ENCODE measurements at places on chromosomes 1 and 21. TPM values are rescaled to one million over a fixed set of nuclear protein-coding genes. Genes with fewer than 3 reads are reported as not detected.

- H3K27ac ChIP-seq, result no peak overlapping the region
- no peak for DNase-seq
- no peaks in the 10 kb centered on the region for H3K36me3 ChIP-seq
Observed at GRCh38 chr1:32338637-32339145, 2.7 kb upstream of the MARCKSL1 start.

- no peaks in the 10 kb centered on the region for H3K27me3 ChIP-seq
- H3K36me3 ChIP-seq, result peaks cover 23% of the 10 kb centered on the region
- no peak overlapping the region for H3K4me3 ChIP-seq
- no peaks in the 10 kb centered on the region for H3K4me1 ChIP-seq
Observed at GRCh38 chr1:212622906-212623305, 14.3 kb downstream of the ATF3 start.

DNA sequence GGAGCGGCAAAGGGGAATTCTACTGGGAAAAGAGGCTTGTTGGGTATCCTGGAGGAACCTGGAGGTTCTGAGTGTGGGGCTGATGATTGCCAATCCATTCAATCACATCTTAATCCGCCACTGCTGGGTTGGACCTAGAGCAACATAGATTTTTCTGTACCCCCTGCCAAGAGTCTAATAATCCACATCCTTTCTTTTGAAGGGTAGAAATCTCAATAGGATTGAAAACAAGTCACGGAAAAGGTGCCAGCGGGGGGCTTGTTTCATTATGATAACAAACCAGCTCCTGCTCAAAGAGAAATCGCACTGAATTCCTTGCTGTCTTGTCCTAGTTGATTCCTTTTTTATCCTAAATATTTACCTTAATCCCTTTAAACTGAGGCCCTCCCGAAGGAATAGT, 528.5 kb downstream of the ADGRL2 start:
- H3K36me3 ChIP-seq, result no peaks in the 10 kb centered on the region
- no peaks in the 10 kb centered on the region for H3K4me1 ChIP-seq
- no peak overlapping the region for H3K27ac ChIP-seq

GRCh38 chr1:207363871-207364270, 42.4 kb downstream of the CD55 start:
- H3K36me3 ChIP-seq, result no peaks in the 10 kb centered on the region
- no peak for DNase-seq
- H3K4me3 ChIP-seq, result no peak overlapping the region
- H3K4me1 ChIP-seq, result no peaks in the 10 kb centered on the region
- H3K27me3 ChIP-seq, result no peaks in the 10 kb centered on the region

Gene CCDC181
- 0.54 TPM for total RNA-seq

GRCh38 chr1:3396411-3396810, 58.1 kb upstream of the ARHGEF16 start:
- H3K27ac ChIP-seq, result peak overlapping the region; percentile 97
- no peaks in the 10 kb centered on the region for H3K27me3 ChIP-seq
- DNase-seq, result no peak

GRCh38 chr1:159922511-159923202, 2.6 kb downstream of the TAGLN2 start:
- DNase-seq, result no peak
- peaks cover 62% of the 10 kb centered on the region for H3K4me1 ChIP-seq
- no peaks in the 10 kb centered on the region for H3K27me3 ChIP-seq

DNA sequence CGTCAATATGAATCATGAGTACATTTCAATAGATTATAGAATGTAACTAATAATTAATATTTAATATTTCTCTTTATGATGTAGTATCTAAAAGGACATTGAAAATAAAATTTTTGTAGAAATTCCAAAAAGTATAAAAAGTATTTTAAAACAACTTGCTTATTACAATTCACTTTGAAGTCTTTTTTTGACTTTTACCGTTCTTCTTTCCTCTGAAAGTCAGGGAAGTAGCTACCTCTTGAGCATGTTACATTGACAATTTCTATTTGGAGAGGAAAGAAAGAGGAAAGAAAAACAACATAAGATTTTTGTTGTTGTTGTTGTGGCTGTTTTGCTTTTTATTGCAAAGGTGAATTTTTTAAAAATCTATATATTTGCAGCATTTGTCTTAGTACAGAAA, 1.3 kb downstream of the PTPRC start:
- no peak for DNase-seq
- no peaks in the 10 kb centered on the region for H3K36me3 ChIP-seq
- H3K4me1 ChIP-seq, result no peaks in the 10 kb centered on the region
- H3K4me3 ChIP-seq, result peak overlapping the region; percentile 49

Gene RIIAD1
- total RNA-seq, result not detected

DNA sequence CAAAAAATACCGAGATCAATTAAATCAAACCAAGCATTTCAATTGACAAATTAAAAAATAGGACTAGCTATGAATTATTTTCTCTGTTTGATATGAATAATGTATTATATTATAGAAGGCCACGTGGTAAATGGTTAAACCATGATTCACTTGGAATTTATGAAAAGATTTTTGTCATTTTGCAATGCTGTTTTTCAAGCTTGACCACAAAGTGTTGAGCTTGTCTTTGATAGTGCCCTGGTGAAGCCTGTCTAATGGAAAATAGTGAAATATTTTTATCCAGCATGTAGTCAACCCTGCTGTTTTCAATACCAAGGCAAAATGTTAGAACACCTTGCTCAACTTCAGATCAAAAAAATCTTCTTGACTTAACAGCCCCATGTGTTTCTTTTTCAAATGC, 288.0 kb upstream of the PRMT6 start:
- H3K4me1 ChIP-seq, result no peaks in the 10 kb centered on the region
- H3K27ac ChIP-seq, result no peak overlapping the region
- H3K4me3 ChIP-seq, result no peak overlapping the region
- H3K27me3 ChIP-seq, result no peaks in the 10 kb centered on the region

Gene MPZ
- 2.7 TPM for total RNA-seq

DNA sequence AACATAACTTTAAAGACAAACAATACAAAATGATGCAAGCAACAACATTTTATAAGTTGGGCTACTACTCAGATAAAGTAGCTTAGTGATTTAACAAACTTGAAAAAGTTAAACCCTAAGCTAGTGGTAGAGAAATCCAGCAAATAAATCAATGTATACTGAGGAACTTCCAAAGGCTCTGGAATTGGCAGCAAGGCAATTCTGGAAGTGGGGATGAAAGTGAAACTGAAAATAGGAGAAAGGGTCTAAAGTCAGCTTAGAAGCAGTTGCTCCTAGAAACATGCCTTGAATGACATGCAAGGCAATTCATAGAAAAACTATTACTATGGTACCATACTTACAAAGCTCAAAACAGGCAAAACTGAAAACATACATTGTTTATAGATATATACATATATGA, 90.0 kb upstream of the CAMK1G start:
- no peak for DNase-seq
- no peaks in the 10 kb centered on the region for H3K27me3 ChIP-seq
- H3K36me3 ChIP-seq, result no peaks in the 10 kb centered on the region

GRCh38 chr1:6995789-6996188, 210.5 kb downstream of the CAMTA1 start:
- no peaks in the 10 kb centered on the region for H3K27me3 ChIP-seq
- H3K27ac ChIP-seq, result no peak overlapping the region
- no peak overlapping the region for H3K4me3 ChIP-seq
- H3K4me1 ChIP-seq, result no peaks in the 10 kb centered on the region
- DNase-seq, result no peak
- no peaks in the 10 kb centered on the region for H3K36me3 ChIP-seq

Gene SEC16B
- 4.2 TPM for total RNA-seq

- H3K4me1 ChIP-seq, result no peaks in the 10 kb centered on the region
- no peak overlapping the region for H3K27ac ChIP-seq
- no peak overlapping the region for H3K4me3 ChIP-seq
- no peaks in the 10 kb centered on the region for H3K27me3 ChIP-seq
- no peak for DNase-seq
- no peaks in the 10 kb centered on the region for H3K36me3 ChIP-seq
Observed at GRCh38 chr1:84401156-84401555, 2.9 kb downstream of the DNASE2B start.

- H3K4me3 ChIP-seq, result no peak overlapping the region
- H3K36me3 ChIP-seq, result peaks cover 57% of the 10 kb centered on the region
- peaks cover 3% of the 10 kb centered on the region for H3K4me1 ChIP-seq
- DNase-seq, result no peak
- no peak overlapping the region for H3K27ac ChIP-seq
Observed at GRCh38 chr1:3498986-3499385, 44.5 kb downstream of the ARHGEF16 start.

Gene CYP4Z1
- 1.1 TPM for total RNA-seq

Measured in thoracic aorta (tissue), 2 donors.